ENCODE measurements at places on chromosomes 12 and 14.

- DNase-seq: no peak
Measured at GRCh38 chr14:52596320-52596719, 43.7 kb downstream of the GPR137C start.

DNA sequence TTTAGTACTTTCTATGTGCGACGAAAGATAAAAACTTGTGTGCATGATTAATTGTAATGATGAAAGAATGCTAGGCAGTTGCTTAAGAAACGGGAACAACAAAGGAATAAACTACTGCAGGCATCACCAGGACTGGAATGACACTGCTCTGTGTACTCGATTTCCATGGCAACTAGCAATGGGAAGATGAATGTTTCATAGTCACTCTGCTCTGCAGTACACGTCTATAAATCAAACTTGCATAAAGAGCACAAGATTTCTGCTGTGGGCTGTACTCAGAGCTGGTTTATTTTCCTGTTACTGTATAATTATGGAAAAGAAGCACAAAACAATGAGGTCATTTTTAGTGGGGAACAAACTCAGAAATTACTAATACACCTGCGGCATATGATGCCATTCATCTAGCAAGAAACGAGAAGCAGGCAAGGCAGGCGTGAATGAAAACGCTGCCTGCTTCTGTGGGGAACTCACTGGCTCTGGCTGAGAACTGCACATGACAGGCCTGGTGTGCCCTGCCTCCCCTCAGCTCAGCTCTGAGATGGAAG, 41.8 kb downstream of the EFCAB11 start:
- no peak for DNase-seq

- no peak for DNase-seq
Measured at GRCh38 chr12:124381456-124382296, 86.8 kb downstream of the RFLNA start.

- DNase-seq: no peak
Measured at GRCh38 chr14:26934151-26934550, 336.3 kb upstream of the NOVA1 start.
